CD4-positive, alpha-beta T cell treated with Interleukin-17A for 4 hours (primary cell): ENCODE measurements at places on chromosomes 5 and 9.

DNA sequence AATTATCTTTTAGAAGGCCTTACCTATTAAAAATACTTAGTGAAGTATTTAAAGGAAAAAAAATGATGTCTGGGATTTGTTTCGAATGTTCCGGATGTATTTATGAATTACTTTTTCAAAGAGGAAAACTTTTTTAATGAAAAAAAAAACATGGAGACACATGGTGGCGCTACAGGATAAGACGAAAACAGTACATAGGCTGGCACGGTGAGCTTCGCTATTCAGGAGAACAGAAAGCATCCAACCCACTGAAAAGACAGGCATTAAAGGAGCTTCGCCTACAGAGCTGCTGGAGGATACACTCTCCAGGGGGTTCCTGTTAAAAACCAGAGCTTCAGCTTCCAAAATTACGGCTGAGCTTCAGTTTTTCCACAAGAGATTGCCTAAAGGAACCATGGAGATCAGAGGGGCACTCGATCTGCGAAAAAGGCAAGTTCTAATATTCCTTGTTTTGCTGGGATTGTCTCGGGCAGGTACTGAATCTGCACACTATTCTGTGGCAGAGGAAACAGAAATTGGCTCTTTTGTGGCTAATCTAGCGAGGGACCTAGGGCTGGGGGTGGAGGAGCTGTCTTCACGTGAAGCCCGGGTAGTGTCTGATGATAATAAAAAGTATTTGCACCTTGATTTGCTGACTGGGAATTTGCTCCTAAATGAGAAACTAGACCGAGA is at the start of gene PCDHB14:
TSS of gene PCDHB14 (plus strand) at position 232 of the 672 bp plus-strand sequence. CDS start at position 395, 163 bp downstream.
- DNase-seq = no peak

- DNase-seq = no peak
Measured at GRCh38 chr5:40226906-40227305, 452.8 kb upstream of the PTGER4 start.

DNA sequence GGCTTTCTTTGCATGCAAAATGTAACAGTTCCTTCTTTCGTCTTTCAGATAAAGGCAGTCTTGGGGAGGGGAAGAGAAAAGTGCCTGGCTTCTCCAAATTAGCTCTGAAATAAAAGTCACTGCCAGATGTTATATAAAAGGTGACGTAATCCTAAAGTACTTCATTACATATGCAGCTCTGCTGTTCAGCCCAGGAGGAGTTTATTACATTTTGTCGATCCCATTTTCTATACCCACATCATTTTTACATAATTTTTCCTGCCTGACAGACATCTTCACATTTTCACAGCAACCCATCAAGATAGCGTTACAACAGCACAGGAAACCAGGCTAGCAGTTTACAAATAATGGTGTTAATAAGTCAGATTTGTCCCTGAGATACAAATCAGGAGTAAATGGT is 86.7 kb upstream of the SLC30A5 start:
- no peak for DNase-seq

DNA sequence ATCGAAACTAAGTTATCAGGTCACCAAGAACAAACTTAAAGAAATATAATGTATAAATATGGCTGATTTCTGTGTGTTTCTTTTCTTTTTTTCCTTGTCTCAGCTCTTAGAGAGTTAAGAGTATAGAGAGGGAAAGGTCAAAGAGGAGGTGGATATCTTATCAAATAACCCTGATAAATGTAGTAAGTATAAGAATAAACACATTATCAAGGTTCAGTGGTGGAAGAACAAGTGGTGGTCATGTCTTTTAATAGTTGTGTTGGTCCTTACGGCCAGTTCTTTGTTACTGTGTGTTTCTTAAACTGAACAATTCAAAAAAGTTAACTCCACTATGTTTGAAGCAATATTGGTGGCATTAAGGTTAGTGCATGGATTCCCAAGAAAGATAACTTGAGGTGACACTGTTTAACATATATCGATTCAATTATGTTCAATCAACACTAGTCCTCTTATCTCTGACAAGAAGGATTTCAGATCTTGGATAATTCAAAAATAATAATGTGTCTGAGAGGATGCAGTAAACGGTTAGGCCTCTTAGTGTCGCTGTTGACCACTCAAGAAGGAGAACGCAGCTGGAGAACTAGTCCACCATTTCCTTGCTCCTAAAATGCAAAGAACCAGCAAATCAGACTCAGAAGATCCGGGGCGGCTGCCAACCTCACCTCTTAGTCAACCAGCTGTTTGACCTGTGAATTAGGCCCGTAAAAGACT is at the start of gene PCDHGA3:
TSS of gene PCDHGA3 (plus strand) at position 588 of the 711 bp plus-strand sequence. CDS start 205 bp downstream, outside the sequence.
- no peak for DNase-seq

DNA sequence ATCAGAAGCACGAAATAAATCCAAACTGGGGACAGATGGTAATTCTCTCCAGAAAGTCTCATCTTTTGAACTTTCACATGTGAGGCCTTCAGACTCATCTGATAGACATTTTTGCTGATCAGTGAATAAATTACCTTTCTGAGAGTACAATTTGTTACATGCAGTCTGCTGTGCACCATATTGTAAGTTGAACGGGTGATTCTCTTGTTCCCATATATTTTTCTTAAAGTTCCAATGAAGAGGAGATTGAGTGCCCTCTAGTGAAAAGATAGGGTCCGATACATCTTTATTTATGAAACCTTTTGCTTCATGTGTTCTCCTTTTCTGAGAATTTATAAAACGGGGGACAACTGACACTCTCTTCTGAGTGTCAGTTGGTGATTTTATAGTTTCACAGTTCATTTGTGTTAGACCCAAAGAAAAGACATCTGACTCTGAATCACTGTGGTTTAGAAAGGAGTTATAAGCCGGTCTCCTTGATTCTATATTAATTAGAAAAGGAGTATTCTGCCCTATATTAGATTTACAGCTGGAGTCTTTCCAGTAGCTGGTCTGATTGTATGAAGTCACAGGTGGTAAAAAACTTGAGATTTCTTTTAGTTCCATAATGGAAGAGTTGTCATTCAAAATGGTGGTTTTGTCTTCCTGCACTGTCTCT is 30.4 kb downstream of the GNG10 start:
- no peak for DNase-seq

DNA sequence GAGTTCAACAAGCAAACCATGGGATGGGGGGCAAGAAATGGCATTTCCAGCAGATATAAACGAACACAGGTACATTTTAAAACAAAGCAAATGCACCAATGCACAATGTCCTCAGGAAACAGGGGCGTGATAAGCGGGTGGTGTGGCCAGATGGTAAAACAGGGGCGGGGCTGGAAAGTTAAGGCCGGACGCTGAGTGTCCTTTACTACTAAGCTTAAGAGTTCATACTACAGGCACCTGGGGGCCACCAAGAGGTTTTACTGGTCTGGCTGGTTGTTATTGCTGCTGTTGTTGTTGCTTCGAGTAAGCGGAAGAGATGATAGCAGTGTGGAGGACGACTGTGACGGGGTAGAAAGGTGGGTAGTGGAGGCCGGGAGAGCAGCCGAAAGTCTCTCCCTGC is 99.8 kb downstream of the ATPSCKMT start:
- DNase-seq = no peak

- peak; percentile 32 for DNase-seq
Measured at GRCh38 chr5:126544087-126544740, 50.8 kb downstream of the ALDH7A1 start.

DNA sequence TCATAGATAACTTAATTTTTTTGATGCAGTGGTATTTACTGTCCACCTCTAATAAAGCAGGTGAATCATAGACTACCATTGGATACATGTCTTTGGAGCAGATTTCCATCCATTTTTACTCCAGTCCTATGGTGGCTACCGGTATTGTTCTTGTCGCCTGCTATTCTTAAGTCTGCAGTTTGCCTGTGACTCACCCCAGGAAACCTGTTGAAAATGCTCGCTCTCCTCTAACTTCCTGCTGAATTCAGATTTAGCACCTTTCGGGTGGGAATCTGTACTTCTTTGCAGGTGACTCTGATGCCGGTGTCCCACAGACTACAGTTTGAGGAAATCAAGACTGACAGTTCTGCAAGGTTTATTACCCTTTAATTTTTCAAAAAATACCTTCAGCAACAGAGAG is 58.8 kb upstream of the DHFR start:
- DNase-seq = peak; percentile 8

GRCh38 chr9:84027201-84027600 is 46.6 kb downstream of the RMI1 start:
- DNase-seq = no peak

GRCh38 chr9:123454361-123454760 is 98.4 kb downstream of the CRB2 start:
- no peak for DNase-seq

DNA sequence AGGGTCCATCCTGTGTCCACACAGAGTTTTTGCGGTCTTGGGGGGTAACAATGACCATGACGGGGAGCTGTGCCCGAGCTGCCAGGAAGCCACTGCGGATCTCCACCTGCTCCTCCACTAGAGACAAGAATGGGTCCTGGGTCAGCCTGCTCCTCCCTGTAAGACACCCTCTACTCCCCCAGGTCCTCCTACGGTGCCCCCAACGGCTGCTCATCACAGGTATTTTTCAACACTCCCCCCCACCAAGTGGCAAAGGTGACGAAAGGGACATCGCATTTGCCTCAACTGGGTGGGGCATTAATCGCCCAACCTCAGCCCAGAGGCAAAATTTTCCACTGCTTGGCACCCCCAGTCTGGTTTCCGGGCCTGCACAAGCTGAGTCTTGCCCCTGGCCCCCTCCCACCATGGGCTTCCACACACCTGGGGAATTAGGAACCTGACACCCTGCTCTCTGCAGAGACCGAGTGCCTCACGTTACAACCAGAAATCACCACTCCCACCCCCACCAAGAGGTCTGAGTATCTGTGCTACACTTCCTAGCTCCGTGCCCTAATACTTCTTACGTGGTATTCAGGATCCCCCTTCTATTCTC is 9.6 kb downstream of the NOL6 start:
- DNase-seq = no peak

GRCh38 chr5:55593115-55593472 is 58.3 kb upstream of the PLPP1 start:
- no peak for DNase-seq

- no peak for DNase-seq
Measured at GRCh38 chr5:83387041-83387440, 84.5 kb upstream of the VCAN start.

DNA sequence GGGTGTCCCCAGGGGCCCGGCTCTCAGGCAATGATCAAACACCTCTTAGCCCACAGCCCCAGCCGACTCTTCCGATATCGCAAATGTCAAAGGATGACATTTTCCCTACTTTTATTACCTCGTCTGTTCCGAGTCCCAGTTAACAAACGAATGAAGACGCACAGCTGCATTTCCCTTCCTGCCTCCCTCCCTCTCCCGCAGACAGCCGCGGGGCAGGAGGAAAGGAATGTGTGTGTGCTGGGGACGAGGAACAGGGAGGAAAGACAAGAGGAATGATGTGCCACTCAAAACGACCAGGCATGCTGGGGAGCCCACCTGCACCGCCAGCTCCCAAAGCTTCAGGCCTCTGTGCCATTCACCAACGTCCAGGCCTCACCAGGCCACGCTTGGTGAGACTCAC is 125.9 kb upstream of the SARDH start:
- DNase-seq = no peak

DNA sequence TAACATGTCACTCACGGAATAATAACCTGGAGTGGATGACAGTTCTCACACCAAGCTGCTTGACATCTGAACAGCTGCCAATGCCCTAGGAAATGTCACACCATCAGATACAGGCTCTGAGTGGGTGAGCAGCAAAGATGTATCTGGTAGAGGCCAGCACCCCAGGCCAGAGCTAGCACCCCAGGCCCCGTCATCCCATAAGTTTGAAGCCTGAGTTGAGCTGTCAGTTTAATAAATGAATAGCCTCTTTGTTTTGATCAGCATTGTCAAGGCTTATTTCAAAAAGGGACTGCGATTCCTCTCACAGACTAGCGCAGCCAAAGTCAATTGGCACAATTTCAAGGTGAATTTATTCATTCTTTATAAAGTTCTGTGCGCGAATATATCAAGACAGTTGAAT is 1327.1 kb downstream of the MAT2B start:
- DNase-seq = no peak

- DNase-seq = no peak
Measured at GRCh38 chr5:116281309-116281708, 196.5 kb downstream of the COMMD10 start.

- no peak for DNase-seq
Measured at GRCh38 chr5:123508441-123508840, 3.5 kb upstream of the CSNK1G3 start.

- DNase-seq = no peak
Measured at GRCh38 chr5:82808960-82809359, 268.2 kb downstream of the TMEM167A start.

- no peak for DNase-seq
Measured at GRCh38 chr5:105350486-105351140, 1788.0 kb upstream of the NUDT12 start.

DNA sequence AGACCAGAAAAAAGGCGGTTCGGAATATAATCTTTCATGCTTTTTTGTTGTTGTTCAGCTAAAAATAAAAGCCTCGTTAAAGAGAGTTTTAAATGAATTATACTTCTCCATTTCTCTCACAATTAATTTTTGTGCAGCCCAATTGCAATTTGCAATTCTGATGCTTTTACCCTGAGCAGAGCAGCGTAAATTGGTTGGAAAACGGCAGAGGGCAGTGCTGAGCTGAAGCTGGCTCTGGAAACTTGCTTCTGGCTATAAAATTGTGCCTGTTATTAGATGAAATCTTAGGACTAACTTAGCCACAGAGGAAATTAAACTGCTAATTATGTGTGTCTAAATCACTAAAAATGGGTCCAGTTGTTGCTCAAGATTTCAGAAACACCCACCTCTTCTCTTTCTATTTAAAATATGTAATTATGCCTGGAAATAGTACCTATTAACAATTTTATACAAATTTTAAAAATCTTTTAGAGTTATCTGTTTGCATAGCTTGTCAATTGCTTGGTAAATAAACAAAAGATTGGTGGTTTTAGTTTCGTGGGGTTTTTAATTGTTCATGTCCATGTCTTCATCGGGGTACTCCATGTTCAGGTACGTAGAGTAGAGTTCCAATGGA is 441.8 kb upstream of the TLE4 start:
- DNase-seq = peak; percentile 5

DNA sequence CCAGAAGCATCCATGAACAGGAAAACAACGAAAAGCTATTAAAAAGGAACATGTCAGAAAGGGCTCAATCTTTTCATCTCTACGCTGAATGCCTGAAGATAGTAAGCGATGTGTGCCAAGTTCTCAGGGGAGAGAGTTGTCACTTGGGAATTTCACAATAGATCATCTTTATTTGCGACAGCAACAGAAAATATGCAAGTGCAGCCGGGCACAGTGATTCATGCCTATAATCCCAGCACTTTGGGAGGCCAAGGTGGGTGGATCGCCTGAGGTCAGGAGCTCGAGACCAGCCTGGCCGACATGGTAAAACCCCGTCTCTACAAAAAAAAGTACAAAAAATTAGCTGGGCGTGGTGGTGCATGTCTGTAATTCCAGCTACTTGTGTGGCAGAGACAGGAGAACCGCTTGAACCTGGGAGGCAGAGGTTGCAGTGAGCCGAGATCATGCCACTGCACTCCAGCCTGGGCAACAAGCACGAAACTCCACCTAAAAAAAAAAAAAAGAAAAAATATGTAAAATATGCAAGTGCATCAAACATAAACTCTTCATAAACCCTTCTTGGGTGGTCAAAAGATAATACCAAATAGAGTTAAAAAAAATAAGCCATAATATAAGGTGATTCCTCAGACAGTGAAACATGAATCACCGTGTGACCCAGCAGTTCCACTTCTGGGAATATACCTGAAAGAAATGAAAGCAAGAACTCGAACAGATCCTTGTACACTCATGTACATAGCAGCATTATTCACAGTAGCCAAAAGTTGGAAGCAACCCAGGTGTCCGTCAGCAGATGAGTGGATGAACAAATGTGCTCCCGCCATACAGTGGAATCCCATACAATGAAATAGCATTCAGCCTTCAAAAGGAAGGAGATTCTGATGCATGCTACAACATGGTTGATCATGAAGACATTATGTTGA is 16.2 kb downstream of the SFXN1 start:
- no peak for DNase-seq
